ENCODE measurements at places on chromosomes 4 and X. TPM values are rescaled to one million over a fixed set of nuclear protein-coding genes. Genes with fewer than 3 reads are reported as not detected.

DNA sequence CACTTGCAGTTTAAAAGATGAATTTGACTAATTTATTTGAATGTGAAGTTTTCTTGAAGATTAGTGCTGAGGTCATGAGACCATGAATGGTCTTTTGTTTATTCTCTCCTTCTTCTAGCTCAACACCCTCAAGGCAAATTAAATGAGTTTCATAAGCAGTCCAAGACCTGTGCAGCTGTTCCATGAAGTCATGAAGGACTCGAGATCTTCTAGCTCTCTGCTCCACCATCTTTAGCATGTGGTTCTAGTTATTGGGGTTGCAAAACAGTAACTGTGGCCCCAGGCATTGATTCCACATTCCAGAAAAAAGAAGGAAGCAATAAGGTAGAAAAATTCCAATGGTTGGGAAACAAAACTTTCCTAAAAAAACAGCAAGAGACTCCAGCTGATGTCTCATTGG is 84.2 kb upstream of the HS3ST1 start:
- no peak for DNase-seq

GRCh38 chr4:122703868-122704267 is 28.6 kb upstream of the BBS12 start:
- no peak for DNase-seq

DNA sequence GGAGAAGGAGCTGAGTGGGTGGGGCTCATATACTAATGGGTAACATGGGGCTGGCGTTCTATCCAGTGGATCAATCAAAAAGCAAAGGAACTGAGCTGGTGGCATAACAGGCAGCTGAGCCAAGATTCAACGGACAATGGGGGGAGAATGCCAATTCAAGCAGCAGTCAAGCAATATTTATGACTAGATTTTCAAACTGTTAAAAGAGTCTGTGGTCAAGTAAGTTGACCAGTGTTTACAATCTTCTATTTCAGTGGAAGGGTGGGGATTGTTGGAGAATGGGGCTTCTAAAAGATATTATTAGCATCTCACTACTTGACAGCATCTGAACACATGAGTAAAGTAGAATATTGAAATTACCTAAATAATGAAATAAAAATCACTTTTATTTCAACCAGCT is 64.9 kb upstream of the SCRG1 start:
- no peak for DNase-seq

GRCh38 chr4:102318526-102318925 is 26.8 kb downstream of the SLC39A8 start:
- DNase-seq: no peak

DNA sequence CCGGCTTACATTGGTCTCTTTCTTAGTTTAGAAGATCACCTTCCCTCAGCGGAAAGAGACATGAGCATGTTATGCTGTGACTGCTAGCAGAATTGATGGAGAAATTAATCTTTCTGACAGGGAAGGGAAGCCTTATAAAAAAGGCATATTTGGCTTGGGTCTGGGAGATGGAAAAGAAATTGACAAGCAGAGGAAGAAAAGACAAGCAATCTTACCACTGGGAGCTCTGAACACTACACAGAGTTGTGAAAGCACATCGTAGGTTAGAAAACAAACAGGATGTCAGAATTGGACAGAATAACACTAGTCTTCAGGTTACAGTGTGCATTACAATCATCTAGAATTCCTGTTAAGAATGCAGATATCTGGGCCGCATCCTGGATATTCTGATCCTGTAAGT is 1493.8 kb upstream of the IGFBP7 start:
- DNase-seq: no peak

CXorf51A gene
- not detected for polyA plus RNA-seq

CTSO gene
- polyA plus RNA-seq: 24.0 TPM

Data from hindlimb muscle (tissue), 1 donor.